Muscle of back (tissue), 13 donors: ENCODE measurements at places on chromosomes 11 and 22. TPM values are rescaled to one million over a fixed set of nuclear protein-coding genes. Genes with fewer than 3 reads are reported as not detected.

The RIBC2 gene
- polyA plus RNA-seq: 1.3 TPM

The RASL10A gene
- polyA plus RNA-seq: 1.2 TPM

The MIAT gene
- polyA plus RNA-seq: 2.1 TPM

The TOLLIP gene
- 21.3 TPM for polyA plus RNA-seq

DNA sequence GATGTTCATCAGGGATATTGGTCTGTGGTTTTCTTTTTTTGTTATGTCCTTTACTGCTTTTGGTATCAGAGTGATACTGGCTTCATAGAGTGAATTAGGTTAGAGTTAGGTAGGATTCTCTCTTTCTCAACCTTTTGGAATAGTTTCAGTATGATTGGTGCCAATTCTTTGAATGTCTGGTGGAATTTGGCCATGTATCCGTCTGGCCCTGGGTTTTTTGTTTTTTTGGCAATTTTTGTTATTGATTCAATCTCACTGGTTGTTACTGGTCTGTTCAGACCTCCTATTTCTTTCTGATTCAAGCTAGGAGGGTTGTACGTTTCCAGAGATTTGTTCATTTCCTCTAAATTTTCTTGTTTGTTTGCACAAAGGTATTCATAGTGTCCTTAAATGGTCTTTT is 54.4 kb downstream of the ATXN10 start:
- no peak for DNase-seq

GRCh38 chr22:18096823-18097222 is 13.8 kb upstream of the TUBA8 start:
- no peak for DNase-seq

GRCh38 chr11:10551290-10551592 is 10.3 kb upstream of the RNF141 start:
- no peak for DNase-seq

- no peak for DNase-seq
Observed at GRCh38 chr11:15938121-15938611, 418.2 kb downstream of the SOX6 start.

GRCh38 chr22:46122980-46123693 is 27.2 kb upstream of the PPARA start:
- no peak for DNase-seq
